Glomerular endothelial cell (primary cell): ENCODE measurements at places on chromosomes 4 and X. TPM values are rescaled to one million over a fixed set of nuclear protein-coding genes. Genes with fewer than 3 reads are reported as not detected.

Gene GRIA3
- total RNA-seq = 0.53 and 0.58 TPM in 2 replicates

Gene MAGED4
- total RNA-seq = 4.6 and 52.6 TPM in 2 replicates

Gene LNX1
- 1.6 and 4.6 TPM in 2 replicates for total RNA-seq

Gene ADGRL3
- 1.1 and 1.2 TPM in 2 replicates for total RNA-seq

Gene CENPVL1
- total RNA-seq = not detected in 2 replicates

Gene CCNB3
- total RNA-seq = 0.19 and 0.47 TPM in 2 replicates

Gene CSAG2
- total RNA-seq = not detected in 2 replicates

Gene PGRMC1
- 56.4 and 57.1 TPM in 2 replicates for total RNA-seq

Gene PDE6B
- 0.39 and 1.5 TPM in 2 replicates for total RNA-seq

Gene GYPB
- not detected in 2 replicates for total RNA-seq

Gene CLNK
- under 0.01 TPM in 1 of 2 replicates, not detected in the other for total RNA-seq

Gene RFC1
- total RNA-seq = 27.7 and 32.1 TPM in 2 replicates

Gene NLGN3
- 0.10 and 0.99 TPM in 2 replicates for total RNA-seq

Gene UCP1
- total RNA-seq = not detected in 2 replicates

Gene YY2
- 1.1 and 2.7 TPM in 2 replicates for total RNA-seq

Gene NRK
- total RNA-seq = 0.93 and 4.8 TPM in 2 replicates

Gene PNCK
- not detected in 2 replicates for total RNA-seq

Gene EMCN
- 43.6 and 58.8 TPM in 2 replicates for total RNA-seq

Gene CTAG2
- not detected in 2 replicates for total RNA-seq

Gene NXF2
- not detected in 2 replicates for total RNA-seq

Gene ARHGAP36
- total RNA-seq = not detected in 2 replicates

Gene TMPRSS11E
- total RNA-seq = not detected in 2 replicates

Gene ELF4
- 27.4 and 29.9 TPM in 2 replicates for total RNA-seq
